ENCODE measurements at places on chromosomes 2 and 18.

DNA sequence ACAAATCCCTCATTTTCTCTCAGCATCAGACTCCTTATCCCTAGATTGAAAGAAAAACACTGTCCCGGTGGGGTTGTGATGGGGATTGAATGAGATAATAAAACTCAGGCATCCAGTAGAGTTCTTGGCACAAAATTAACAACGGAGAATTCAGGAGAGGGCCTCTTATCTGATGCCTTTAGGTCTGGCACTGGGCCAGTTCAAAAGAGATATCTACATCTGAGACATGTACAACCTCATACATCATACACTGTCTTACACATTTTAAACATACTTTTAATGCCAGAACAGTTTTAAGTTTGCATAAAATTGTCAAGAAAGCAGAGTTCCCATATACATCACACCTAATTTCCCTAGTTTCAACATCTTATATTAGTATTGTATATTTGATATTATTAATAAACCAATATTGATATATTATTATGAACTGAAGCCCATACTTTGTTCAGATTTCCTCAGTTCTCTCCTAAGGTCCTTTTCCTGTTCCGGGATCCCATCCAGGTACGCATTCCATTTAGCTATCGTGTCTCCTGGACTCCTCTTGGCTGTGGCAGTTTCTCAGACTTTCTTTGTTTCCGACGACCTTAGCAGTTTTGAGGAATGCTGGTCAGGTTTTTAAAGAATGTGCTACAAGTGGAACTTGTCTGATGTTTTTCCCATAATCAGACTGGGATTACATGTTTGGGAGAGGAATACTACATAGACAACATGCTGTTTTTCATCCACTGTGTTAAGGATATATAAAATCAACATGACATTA lies 27.8 kb downstream of the NXPH2 start:
- no peak for DNase-seq

GRCh38 chr2:127400533-127400896 lies 12.7 kb upstream of the MAP3K2 start:
- DNase-seq = no peak

DNA sequence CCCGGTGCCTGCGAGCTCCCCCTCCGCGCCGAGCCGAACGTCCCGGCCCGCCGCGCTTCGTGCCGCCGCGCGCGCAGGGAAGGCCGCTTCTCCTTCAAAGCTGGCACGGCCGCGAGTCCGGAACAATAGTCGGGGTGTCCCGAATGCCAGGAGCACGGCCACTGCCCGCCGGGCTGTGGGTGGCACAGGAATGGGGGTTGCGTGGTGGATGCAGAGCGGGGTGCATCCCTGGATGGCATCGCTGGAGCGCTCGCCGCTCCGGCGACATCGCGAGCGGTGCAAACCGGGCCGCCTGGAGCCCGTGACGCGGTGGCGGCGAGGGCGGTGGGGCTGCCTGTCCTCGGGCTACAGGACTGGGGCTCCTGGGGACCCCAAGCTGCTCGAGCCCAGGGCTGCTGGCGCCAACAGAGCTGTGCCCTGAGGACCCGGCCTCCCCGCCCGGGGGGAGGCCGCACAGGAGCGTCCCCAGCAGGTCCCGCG lies 1.1 kb upstream of the SATB2 start:
- DNase-seq = no peak

DNA sequence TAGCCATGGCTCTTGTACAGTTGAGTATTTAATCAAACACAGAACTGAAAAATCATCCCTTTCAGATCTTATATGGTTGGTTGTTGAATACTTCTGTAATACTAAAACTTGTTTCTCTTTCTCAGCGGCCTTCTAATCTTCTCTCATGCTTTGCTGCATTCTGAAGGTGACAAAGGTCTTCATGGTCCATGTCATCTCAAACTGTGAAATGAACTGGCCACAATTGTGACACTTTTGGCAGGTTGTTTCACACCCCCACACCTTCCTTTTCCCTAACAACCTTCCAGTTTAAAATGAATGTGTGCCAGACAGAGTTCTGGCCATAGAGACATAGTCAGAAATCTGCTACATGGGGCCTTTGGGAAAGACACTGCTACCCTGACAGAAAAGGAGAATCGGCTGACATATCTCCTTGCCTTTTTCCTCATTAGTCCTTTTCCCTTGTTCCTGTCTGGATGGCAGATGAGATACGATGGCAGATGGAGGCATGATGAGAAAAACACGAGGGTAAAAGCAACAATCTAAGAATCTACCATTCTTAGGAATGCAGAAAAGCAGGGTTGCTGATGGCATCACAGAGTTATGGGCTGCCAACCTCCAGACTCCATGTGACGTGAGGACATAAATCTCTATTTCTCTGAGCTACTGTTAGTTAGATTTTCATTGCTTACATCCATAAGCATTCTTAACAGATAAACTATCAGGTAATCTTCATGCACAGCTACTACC lies 106.5 kb downstream of the PIGN start:
- DNase-seq = no peak

DNA sequence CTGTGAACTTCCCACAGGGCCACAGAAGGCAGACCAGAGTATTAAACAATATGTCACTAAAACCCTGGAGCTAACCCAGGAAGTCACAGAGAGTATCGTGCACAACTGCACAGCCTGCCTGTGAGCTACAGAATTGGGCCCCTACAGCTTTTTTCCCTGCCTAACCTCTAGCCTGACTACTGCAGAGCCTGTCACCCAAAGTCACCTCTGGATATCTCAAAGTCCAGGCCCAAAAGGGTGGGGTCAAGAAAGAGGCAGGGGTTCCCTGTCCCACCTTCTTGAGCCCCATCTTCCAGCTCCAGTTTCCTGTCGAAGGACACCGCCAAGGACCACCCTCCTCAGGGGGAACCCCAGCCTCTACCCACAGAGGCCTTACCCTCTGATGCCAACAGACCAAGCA lies 13.5 kb downstream of the GAD1 start:
- DNase-seq = no peak

GRCh38 chr2:110205660-110206455 lies 1.0 kb upstream of the NPHP1 start:
- DNase-seq = no peak

GRCh38 chr2:190469771-190470170 lies 61.6 kb downstream of the MFSD6 start:
- no peak for DNase-seq

- DNase-seq = no peak
Observed at GRCh38 chr2:120624738-120625446, 110.8 kb upstream of the GLI2 start.

DNA sequence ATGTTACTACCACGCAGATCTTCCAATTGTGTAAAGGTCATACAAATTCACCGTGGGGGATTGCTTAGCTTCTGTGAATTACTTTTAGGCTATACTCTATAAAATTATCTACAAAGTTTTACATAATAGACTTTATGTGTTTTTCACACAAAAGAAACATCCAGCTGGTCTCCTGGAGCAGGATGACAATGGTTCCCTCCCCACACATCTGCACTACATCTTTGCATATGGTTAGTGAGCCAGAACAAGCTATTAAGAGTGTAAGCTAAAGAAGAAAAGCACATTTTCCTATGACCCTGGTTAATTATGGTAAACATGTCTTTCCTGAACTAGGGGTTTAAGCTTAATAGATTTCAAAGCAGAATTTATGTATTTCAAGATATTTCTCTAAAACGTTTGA lies 295.1 kb downstream of the ASXL3 start:
- no peak for DNase-seq

DNA sequence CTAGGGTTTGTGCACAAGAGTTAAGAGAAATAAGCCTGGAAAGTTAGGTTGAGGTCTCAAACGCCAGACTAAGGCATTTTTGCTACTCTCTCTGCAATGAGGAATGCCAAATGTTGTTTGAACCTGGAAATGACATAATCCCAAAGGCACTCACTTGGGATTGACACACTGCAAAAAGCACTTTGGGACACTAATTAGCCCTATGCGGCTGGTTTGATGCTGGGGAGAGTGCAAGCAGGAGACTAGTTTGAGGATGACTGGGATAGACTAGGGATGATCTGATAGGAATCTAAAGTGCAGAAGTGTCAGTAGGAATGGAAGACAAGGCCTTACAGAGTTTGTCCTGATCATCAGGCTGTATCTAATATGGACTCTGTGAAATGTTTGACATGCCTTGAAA lies 469.0 kb downstream of the SLC4A3 start:
- DNase-seq = no peak

GRCh38 chr18:13437034-13437433 lies 218.5 kb downstream of the LDLRAD4 start:
- no peak for DNase-seq

DNA sequence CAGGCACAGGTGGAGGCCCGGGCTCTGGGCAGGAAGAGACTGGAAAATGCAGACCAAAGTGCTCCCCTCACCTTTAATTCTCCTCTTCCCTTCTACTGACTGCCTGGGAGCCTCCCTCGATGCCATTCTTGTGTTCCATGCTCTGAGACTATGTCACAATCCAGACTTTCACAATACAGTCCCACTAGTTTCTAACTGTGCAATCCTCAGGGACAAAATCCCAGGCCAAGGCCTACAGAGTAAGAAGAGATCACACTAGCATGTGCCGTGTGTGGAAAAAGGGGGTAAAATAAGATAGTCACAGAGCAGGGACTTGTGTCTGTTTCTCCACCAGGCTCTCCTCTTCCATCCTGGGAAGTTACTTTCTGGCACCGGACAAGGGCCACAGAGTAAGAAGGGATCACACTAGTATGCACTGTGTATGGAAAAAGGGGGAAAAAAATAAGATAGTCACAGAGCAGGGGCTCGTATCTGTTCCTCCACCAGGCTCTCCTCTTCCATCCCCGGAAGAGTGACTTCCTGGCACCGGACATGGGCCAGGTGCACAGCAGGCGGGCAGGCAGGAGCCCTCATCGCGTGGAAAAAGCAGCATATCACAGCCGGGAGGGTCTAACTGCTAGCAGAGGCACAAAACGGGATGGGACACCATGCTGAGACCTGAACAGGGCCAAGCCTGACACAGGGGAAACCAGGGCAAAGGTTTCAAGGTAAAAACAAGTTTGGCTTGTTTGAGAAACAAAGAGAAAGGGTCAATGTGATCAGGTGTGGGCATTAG lies 9.6 kb downstream of the CYB5A start:
- no peak for DNase-seq

DNA sequence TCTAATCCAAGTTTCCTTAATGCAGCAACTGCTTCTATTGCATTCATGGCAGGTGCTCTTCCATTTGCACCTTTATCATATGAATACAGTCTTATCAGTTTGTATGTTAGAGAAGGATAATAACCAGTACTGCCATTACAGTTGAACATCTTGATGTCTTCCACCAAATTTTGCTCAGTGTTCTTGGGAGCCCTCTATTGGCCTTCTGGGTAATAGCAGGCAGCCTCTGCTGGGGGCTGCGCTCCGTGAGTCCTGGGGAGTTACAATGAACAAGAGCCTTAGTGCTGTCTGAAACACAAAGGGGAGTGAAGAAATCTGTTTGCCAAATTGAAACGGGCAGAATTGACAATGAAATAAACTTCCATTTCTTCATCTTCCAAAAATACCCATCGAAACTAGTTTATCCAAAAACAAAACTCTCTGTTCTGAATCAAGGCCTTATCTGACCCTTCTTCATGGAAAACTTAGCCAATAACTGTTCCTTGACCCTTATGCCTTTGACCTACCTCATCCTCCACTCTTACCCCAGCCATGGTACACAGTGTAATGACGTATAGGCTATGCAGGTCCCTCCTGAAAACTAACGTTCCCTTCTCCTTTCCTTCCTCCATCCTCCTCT lies 79.9 kb downstream of the ALK start:
- DNase-seq = no peak

GRCh38 chr2:147019311-147019710 lies 825.5 kb upstream of the ACVR2A start:
- DNase-seq = no peak

DNA sequence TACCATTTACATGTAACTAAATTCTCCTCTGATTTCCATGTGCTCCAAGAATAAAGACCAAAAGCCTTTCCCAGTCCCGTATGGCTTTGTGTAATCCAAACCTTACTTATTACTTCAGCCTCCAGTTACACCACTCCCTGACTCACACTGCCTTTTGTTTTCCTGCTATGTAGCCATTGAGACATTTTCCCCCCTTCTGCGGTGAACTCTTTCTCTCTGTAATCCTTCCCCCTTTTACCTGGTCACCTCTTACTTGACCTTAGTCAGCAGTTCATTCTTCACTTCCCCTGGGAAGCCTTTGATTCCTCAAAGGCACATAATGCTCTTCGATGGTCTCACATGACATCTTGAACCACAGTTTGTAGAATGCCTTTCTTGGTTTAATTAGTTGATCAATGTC lies 256.0 kb upstream of the FANCL start:
- no peak for DNase-seq

DNA sequence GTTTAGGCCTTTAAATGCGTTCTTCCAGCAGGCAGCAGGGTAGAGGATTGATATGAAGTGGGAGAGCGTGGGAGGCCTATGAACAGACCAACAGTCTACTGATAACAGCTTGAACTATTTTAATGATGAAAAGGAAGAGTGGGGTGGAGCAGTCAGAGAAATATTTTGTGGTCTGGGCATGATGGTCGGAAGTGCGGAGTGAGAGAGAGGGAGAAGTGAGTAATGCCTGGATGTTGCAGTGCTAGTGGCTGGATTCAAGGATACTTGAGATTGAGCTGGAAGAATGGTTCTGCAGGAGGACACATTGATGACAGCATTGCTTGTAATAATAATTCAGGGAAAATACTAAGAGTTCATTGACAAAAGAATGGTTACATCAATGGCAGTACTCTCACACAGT lies 151.0 kb upstream of the DAPL1 start:
- no peak for DNase-seq

GRCh38 chr2:64168756-64169155 lies 24.5 kb upstream of the PELI1 start:
- DNase-seq = no peak

DNA sequence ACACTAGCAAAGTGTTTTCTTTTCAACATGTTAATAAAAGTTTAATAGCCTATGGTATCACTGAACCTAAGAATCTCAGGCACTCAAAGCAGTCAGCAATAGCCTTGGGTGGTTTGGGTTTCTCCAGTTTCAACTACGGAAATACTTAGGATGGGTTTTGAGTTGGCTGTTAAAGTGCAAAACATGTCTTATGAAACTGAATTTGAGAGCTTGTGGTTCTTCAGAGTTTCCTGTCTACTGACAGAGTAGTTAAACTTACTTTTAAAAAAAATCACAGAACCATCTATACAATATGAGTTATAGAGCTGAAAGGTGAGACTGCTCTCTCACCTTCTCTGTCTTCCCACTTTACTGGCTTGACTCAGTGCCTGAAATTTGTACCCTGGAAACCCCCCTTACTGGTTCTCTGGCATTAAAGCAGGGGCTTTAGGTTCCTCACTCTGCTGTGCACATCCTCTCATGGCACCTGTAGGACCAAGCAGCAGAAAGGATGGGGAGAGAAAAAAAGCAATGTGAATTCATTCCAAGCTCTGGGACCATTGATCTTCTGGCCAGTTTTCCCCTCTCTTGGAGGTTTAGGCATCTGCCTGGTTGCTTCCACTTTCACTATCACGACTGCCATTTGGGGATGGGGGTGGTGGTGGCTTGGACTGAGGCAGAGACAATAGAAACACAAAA lies 18.1 kb downstream of the CCDC141 start:
- no peak for DNase-seq

- DNase-seq = no peak
Observed at GRCh38 chr2:28558918-28559317, 63.1 kb downstream of the PLB1 start.
